Tibial artery (tissue), 4 donors: ENCODE measurements at places on chromosomes 6 and 20.
A peak's percentile ranks its signal among the peaks of the same experiment; 100 is the strongest.

DNA sequence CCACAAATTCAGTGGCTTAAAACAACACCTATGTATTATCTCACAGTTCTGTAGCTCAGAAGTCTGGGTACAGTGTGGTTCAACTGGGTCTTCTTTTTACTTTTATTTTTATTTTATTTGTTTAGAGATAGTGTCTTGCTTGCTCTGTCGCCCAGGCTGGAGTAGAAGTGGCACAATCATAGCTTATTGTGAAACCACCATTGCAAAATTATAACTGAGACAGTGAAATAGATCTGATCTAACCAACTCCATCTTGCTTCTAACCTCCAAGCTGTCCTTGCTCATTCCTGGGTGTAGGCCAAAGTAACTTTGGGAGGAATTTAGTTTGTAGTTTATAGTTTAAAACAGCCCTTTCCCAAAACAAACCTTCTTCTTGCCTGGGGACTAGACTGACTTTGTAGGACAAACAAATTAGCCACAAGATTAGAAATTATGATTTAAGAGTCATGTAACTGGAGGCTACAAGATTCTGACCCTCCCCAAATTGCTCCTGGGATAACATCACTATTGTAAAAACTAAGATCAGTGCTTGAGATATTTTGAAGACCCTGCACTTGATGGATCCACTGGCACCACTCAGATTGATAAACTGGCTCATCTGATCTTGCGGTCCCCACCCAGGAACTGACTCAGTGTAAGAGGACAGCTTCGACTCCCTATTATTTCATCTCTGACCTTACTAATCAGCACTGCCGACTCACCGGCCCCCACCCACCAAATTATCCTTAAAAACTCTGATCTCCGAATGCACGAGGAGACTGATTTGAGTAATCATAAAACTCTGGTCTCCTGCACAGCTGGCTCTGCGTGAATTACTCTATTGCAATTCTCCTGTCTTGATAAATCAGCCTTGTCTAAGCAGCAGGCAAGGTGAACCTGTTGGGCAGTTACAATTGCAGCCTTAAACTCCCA is 193.4 kb upstream of the CDYL start:
- no peak for DNase-seq
- H3K27ac ChIP-seq = peak overlapping the region; percentile 14

- H3K4me3 ChIP-seq = no peak overlapping the region
- H3K4me1 ChIP-seq = peaks cover 9% of the 10 kb centered on the region
- H3K27ac ChIP-seq = no peak overlapping the region
- DNase-seq = no peak
These were observed 236.3 kb downstream of the BCAS1 start for GRCh38 chr20:53834062-53834442.

GRCh38 chr6:9795880-9796279 is 619.0 kb downstream of the TFAP2A start:
- H3K36me3 ChIP-seq = no peaks in the 10 kb centered on the region
- H3K4me1 ChIP-seq = no peaks in the 10 kb centered on the region
- H3K27ac ChIP-seq = no peak overlapping the region

GRCh38 chr6:96760153-96760687 is 77.1 kb downstream of the GPR63 start:
- no peak overlapping the region for H3K4me3 ChIP-seq
- no peak for DNase-seq
- H3K4me1 ChIP-seq = no peaks in the 10 kb centered on the region
- no peaks in the 10 kb centered on the region for H3K27me3 ChIP-seq

- H3K27ac ChIP-seq = no peak overlapping the region
- H3K27me3 ChIP-seq = no peaks in the 10 kb centered on the region
- no peaks in the 10 kb centered on the region for H3K4me1 ChIP-seq
- no peak overlapping the region for H3K4me3 ChIP-seq
These were observed 210.9 kb downstream of the UST start for GRCh38 chr6:148957752-148958151.
